Activated T-helper 1 cell treated with Interleukin-2 at 50 U/mL for 16 hours (primary cell): ENCODE measurements at places on chromosomes 2 and 18.

- no peak for DNase-seq
These were observed 204.8 kb upstream of the SH3BP4 start for GRCh38 chr2:234747032-234747431.

- no peak for DNase-seq
These were observed 29.4 kb downstream of the SDC1 start for GRCh38 chr2:20195431-20196033.

DNA sequence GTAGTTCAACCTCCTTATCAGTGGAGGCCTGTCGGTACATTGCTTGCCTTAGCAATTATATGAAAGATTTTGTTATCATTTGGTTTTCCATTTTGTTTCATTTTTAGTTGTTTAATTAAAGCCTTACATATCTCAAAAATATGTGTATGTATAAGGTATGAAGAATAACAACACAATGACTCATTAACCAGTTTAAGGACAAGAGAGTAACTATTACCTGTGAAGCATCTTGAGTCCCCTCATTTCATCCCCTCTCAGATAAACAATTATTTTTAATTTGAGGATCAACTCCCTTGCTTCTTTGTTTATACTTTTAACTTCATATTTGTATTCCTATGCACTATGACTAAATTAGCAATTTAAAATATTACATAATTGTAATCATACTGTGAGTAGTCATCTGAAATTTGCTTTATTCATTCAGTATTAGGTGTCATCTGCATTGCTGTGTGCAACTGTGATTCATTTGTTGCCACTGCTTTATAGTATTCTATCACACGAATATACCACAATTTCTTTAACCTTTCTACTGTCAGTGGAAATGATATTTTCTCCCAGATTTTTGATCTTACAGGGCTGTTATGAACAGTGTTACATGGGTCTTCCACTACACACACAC, 126.4 kb downstream of the RNF152 start:
- no peak for DNase-seq

- DNase-seq: no peak
These were observed 122.9 kb downstream of the LCLAT1 start for GRCh38 chr2:30569946-30570345.

- DNase-seq: no peak
These were observed 24.6 kb downstream of the TAF1B start for GRCh38 chr2:9867881-9868280.

GRCh38 chr2:1234731-1235308, 178.4 kb upstream of the TPO start:
- DNase-seq: no peak

- peak; percentile 14 for DNase-seq
These were observed 14.6 kb upstream of the AFG3L2 start for GRCh38 chr18:12391487-12392165.

GRCh38 chr2:138780908-138781307, 718 bp upstream of the NXPH2 start:
- DNase-seq: no peak

DNA sequence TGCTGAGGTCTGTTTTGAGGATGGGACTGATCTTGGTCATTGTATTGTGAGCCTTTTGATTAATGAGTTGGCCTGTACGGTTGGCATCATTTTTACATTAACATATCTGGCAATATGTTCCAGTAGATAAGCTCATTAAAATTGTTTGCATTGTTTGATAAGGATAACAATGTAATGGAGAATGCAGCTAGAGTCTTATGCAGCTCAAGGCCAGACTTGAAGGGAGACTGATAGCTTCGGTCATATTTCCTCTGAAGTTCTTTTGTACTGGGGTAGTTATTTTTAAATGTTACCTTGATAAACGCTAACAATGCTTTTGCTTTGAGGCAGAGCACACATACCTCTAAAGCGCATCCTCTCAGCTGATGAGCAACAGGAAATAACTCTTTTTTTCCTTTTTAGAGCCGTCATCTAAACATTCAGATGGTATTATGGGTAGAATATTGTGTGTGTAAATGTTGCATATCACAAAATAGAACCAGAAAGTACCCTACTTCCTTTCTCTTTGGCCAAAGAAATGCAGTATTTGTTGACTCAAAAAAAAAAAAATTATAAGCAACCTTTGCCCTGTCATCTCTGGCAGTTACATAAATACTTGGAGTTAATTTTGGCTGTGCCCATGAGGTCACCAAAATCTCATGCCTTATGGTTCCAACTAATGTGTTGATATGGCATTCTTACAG, 1.3 kb downstream of the MAPRE2 start:
- DNase-seq: no peak

GRCh38 chr18:60259052-60259681, 113.4 kb downstream of the MC4R start:
- no peak for DNase-seq

- DNase-seq: no peak
These were observed 5.1 kb downstream of the AGPS start for GRCh38 chr2:177397481-177398289.

DNA sequence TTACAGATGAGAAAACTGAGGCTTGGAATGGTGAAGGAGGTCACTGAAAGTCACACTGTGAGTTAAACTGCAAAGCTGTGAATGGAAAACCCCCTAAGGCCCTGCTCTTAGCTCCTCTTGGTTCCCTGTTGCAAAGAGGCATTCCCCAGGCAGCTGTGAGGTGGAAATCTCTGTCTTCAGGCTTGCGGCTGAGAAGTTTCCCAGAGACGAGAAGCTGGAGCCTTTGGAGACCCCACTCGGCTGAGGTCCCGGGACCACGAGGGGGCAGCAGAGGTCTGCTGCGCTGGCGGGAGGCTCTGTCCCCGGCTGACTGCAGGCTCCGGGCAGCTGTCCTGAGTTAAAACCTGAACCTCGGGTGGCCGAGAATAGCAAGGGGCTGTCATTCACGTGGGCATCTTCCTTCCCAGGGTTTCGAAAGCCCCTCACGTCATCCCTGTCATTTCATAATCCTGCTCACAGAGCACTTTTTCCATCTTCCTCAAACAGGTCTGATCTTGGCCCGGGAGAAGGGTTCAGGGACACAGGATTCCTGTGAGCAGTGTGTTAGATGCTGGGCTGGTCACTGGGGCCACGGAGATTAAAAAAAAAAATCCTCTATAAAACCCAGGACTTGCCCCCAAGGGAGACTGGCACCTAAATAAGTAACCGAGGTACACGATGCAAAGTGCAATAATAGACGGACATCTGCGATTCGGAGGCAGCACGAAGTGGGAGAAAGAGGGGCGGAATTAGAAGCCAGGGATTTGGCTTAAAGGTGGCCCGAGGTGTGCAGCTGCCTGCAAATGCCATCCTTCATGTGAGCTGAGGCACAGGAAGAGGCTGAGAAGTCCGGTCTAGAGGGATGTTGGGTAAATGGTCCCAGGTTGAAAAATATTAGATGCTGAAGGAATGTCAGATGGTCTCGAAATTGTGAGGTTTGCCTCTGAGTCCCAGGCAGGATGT, 24.6 kb upstream of the ATOH8 start:
- peak; percentile 40 for DNase-seq
